ENCODE measurements at places on chromosomes 3 and 15. TPM values are rescaled to one million over a fixed set of nuclear protein-coding genes. Genes with fewer than 3 reads are reported as not detected.
A peak's percentile ranks its signal among the peaks of the same experiment; 100 is the strongest.

MEGF11 gene
- total RNA-seq = not detected

LYZL4 gene
- total RNA-seq = not detected

C3orf22 gene
- not detected for total RNA-seq

TRAIP gene
- 5.9 TPM for total RNA-seq

SERINC4 gene
- total RNA-seq = not detected

TRPM1 gene
- not detected for total RNA-seq

MCF2L2 gene
- 4.1 TPM for total RNA-seq

CCNB2 gene
- total RNA-seq = not detected

DISP2 gene
- total RNA-seq = 0.85 TPM

DNA sequence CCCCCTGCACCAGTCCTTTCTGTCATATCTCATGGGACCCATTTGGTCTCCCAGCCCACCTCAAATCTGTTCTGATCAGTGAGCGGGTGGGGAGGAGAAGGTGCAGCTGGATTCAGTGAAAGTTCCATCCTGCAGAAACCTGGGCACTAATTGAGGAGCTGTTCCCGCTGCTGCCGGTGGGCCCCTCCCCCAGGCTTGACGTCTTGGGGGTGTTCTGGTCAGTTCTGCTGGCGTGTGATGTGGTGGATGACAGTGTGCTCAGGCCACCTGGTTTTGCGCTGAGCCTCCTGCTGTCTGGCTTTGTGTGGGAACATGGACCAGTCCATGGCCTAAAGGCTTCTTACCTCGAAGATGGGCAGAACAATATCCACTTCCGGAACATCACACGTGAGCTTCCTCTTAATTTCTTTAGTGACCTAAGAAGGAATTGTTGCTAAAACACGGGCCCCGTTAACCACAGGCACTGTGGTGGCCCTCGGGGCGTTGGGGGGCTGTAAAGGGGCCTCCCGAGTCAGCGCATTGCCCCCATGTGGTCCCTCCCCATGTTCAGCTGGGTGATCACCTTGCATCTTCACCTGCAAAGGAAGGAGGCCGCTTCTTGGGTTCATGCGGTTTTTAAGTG, 59.7 kb downstream of the RGMA start:
- no peak for DNase-seq
- no peaks in the 10 kb centered on the region for H3K4me1 ChIP-seq
- peak overlapping the region; percentile 82 for H3K27ac ChIP-seq
- no peaks in the 10 kb centered on the region for H3K36me3 ChIP-seq
- no peaks in the 10 kb centered on the region for H3K27me3 ChIP-seq

DNA sequence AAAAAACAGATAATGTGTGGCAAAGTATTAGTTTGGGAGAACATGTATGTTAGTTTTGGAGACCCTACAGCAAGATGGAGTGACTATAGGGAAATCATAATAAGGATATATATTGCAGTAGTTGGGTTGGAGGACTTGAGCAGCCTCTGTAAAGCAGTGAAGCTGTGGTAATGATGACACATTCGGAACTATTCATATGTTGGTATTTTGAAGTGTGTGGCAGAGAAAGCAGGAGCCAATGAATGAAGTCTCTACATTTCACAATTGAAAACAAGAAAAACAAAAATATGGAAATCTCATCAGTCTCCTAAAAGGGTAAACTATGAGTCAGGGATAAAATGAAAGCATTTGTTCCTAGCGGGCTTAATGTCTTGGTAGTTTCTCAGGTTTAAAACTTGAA, 645.9 kb downstream of the OTOL1 start:
- no peak overlapping the region for H3K27ac ChIP-seq
- DNase-seq = no peak
- H3K36me3 ChIP-seq = no peaks in the 10 kb centered on the region
- no peak overlapping the region for H3K4me3 ChIP-seq
- no peaks in the 10 kb centered on the region for H3K27me3 ChIP-seq
- no peaks in the 10 kb centered on the region for H3K4me1 ChIP-seq

- no peaks in the 10 kb centered on the region for H3K36me3 ChIP-seq
- H3K4me1 ChIP-seq = no peaks in the 10 kb centered on the region
- H3K27me3 ChIP-seq = no peaks in the 10 kb centered on the region
- H3K4me3 ChIP-seq = no peak overlapping the region
- DNase-seq = no peak
- no peak overlapping the region for H3K27ac ChIP-seq
Observed at GRCh38 chr3:10741891-10742671, 73.9 kb upstream of the SLC6A11 start.

GRCh38 chr3:102533784-102534183, 99.0 kb downstream of the ZPLD1 start:
- H3K27ac ChIP-seq = no peak overlapping the region
- no peaks in the 10 kb centered on the region for H3K27me3 ChIP-seq
- H3K36me3 ChIP-seq = no peaks in the 10 kb centered on the region
- no peak overlapping the region for H3K4me3 ChIP-seq
- DNase-seq = no peak

- no peaks in the 10 kb centered on the region for H3K36me3 ChIP-seq
- H3K4me1 ChIP-seq = no peaks in the 10 kb centered on the region
Observed at GRCh38 chr3:121477589-121477988, 68.2 kb downstream of the POLQ start.

DNA sequence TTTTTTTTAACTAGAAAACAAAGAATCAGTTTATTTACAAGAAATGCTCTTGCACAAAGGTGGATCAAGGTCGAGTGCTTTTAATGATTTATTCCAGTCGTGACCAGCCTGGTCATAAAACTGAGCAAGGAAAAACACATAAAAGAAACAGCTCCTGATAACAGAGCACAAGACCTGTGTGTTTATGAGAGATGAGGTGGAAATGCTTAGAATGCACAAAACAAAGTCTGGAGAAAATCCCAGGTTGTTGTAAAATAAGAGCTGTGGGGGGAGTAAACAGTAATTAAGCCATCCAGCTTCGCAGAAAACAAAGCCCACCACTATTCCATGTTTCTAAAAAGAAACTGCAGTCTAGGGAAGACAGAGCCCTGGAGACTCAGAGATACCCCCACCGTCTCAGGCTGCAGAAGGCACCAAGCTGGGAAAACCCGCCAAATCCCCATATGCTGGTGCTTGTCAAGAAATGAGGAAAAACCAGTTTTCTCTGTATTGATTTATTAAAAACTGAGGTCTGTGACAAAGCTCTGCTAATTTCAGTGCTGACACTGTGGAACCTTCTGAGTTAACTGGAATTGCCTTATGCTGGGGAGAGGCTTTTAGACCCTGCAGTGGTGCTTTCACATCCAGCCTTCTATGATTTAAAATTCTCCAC, 139.3 kb downstream of the ADAMTS17 start:
- H3K27ac ChIP-seq = peak overlapping the region; percentile 56
- no peaks in the 10 kb centered on the region for H3K4me1 ChIP-seq
- no peaks in the 10 kb centered on the region for H3K36me3 ChIP-seq
- no peak overlapping the region for H3K4me3 ChIP-seq
- no peak for DNase-seq

DNA sequence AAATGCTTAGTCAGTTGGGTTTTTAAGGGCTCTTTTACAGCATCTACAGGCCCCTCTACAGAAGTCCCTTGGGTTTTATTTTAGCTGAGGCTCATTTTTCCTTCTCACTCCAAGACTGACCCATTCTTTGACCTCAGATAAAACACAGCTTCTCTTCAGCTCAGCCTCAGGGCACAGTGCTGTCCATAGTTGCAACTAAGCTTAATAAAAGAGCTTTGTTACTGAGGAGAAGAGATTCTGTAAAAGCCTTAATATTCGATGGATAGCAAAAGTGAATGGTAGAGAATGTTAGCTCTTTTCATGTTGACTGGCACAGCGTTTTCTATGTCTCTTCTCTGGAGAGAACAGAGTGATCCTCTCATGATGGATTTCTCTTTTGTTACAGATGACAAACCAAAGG, 277.9 kb downstream of the BBX start:
- H3K36me3 ChIP-seq = no peaks in the 10 kb centered on the region
- H3K4me1 ChIP-seq = no peaks in the 10 kb centered on the region
- DNase-seq = no peak
- H3K4me3 ChIP-seq = no peak overlapping the region

DNA sequence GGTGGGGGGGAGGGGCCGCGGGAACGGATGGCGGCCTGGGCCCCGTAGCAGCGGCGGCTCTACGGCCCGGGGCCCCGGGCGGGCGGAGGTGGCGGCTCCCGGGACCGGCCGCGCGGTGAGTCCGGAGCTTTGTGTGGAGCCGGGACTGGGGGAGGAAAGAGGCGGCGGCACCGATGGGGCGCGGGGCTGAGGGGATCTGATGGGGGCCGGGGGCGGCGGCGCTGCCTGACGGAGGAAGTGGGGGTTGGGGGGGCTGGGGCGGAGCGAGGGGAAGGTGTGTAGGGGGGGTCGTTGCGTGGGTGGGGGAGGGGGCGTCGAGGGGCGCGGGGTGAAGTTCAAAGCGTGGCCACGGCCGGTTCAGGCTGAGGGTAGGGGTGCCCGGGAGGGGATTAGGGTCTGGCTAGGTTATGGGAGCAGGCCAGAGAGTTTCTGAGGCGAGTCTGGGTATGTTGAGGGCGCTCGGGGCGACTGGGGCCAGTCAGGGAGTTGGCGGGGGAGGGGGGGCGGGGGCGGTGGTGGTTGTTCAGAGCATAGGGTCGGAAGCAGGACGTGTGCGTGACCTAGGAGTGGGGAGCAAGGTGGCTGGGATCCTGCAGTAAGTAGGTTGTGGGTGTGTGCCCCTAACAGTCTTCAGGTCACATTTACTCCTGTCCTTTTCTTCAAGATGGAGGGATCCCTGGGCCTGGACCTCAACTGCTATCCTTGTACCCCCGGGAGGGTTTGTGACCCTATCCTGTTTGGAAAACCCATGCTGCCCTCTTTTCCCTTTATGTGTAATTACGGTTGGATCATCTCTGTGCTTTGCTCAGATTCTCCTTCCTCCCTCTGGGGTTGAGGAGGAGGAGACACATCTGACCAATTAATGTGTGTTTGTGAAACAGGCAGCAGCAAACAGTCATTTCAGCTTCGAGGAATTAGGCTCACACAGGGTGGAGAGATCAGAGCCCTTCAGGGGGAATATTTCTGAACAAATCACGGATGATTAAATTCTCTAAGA, 644 bp downstream of the ZNF609 start:
- H3K27ac ChIP-seq = peak overlapping the region; percentile 98
- H3K4me1 ChIP-seq = peaks cover 23% of the 10 kb centered on the region
- peak; percentile 54 for DNase-seq
- no peaks in the 10 kb centered on the region for H3K36me3 ChIP-seq

DNA sequence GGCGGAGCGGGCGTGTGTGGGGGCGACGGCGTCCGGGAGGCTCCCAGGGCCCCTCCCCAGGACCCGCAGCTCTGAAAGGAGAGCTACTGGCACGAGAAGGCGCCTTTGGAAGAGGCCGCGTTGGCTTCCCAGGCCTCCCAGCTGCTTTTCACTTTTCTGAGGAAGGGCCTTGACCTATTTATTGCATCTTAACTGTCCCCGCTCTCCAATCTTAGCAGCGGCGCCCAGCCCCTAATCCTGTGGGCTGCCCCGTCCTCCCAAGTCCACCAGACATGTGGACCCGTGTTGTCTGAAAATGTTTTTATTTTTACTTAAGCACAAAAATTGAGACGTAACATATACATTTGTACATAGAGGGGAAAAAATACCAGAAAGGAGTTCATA, 481 bp upstream of the ULK3 start:
- H3K27ac ChIP-seq = peak overlapping the region; percentile 92
- DNase-seq = no peak
- no peaks in the 10 kb centered on the region for H3K27me3 ChIP-seq
- H3K4me3 ChIP-seq = peak overlapping the region; percentile 84
- H3K36me3 ChIP-seq = no peaks in the 10 kb centered on the region

- no peaks in the 10 kb centered on the region for H3K4me1 ChIP-seq
- no peaks in the 10 kb centered on the region for H3K27me3 ChIP-seq
- H3K4me3 ChIP-seq = no peak overlapping the region
- H3K27ac ChIP-seq = no peak overlapping the region
- DNase-seq = no peak
Observed at GRCh38 chr3:15726881-15727280, 70.9 kb downstream of the ANKRD28 start.

DNA sequence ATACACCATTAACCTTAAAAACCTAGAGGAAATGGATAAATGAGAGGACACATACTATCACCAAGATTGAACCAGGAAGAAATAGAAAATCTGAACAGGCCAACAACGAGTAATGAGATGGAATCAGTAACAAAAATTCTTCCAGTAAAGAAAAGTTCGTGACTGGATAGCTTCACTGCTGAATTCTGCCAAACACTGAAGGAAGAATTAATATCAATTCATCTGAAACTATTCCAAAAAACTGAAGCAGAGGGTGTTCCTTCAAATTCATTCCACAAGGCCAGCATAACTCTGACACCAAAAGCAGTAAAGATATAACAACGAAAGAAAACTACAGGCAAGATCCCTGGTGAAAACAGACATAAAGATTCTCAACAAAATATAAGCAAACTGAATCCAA, 195.8 kb upstream of the GPR149 start:
- DNase-seq = no peak
- no peaks in the 10 kb centered on the region for H3K4me1 ChIP-seq
- no peaks in the 10 kb centered on the region for H3K27me3 ChIP-seq
- H3K4me3 ChIP-seq = no peak overlapping the region
- no peaks in the 10 kb centered on the region for H3K36me3 ChIP-seq

DNA sequence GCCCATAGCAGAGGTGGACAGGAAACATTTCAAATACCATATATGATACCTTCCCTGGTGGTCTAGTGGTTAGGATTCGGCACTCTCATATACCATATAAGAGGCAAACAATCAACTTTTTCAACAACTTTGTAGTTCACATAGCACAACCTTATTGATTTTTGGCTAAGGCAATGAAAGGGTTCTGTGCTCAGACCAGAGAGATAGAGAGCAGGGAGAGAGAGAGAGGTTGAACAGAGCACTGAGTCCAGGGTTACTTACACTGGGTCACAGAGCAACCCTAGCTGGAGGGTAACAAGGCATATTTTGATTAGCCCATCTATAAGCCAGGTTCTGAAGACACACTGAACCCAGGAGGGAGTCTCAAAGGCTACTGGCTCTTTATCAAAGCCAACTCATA, 83.8 kb downstream of the PLCH1 start:
- no peaks in the 10 kb centered on the region for H3K36me3 ChIP-seq
- no peaks in the 10 kb centered on the region for H3K27me3 ChIP-seq
- no peak overlapping the region for H3K27ac ChIP-seq
- H3K4me1 ChIP-seq = no peaks in the 10 kb centered on the region
- no peak for DNase-seq

DNA sequence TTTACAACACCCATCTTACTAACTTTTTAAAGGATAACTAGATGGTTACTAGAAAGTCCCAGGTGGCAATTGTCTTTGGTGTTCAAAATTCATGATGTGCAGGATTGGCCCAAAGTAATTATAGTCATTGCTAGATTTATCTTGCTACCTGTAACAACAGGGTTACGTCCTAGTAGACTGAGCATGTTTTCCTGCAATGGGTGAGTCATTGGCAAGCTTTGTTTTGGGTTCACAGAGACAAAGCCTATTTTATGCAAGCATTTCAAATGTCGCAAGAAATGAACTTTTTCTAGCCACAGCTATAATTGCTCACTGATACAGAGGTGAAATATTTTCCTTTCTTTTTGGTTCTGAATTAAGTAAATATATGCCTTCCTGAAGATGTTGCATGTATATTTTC, 267.6 kb downstream of the AGBL1 start:
- H3K36me3 ChIP-seq = no peaks in the 10 kb centered on the region
- H3K27me3 ChIP-seq = no peaks in the 10 kb centered on the region
- H3K4me3 ChIP-seq = no peak overlapping the region
- DNase-seq = no peak

GRCh38 chr3:71425491-71426071, 157.9 kb downstream of the FOXP1 start:
- no peak for DNase-seq
- no peaks in the 10 kb centered on the region for H3K36me3 ChIP-seq
- no peak overlapping the region for H3K27ac ChIP-seq
- H3K4me3 ChIP-seq = no peak overlapping the region
- H3K4me1 ChIP-seq = no peaks in the 10 kb centered on the region
- no peaks in the 10 kb centered on the region for H3K27me3 ChIP-seq
